ENCODE measurements at places on chromosomes 5 and 9.

DNA sequence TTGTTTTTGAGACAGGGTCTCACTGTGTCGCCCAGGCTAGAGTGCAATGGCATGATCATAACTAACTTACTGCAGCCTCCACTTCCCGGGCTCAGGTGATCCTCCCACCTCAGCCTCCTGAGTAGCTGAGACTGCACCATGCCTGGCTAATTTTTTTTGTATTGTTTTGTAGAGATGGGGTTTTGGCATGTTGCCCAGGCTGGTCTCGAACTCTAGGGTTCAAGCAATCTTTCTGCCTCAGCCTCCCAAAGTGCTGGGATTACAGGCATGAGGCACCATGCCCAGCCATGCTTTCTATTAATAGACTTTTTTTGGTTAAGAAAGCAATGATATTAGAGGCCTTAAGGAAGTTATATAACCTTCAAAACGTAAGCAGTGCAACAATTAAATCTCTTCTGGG is 23.3 kb downstream of the CLTA start:
- DNase-seq: no peak

GRCh38 chr5:56011835-56012234 is 17.1 kb upstream of the IL6ST start:
- no peak for DNase-seq

GRCh38 chr5:80255431-80255810 is 427 bp downstream of the SERINC5 start:
- no peak for DNase-seq

DNA sequence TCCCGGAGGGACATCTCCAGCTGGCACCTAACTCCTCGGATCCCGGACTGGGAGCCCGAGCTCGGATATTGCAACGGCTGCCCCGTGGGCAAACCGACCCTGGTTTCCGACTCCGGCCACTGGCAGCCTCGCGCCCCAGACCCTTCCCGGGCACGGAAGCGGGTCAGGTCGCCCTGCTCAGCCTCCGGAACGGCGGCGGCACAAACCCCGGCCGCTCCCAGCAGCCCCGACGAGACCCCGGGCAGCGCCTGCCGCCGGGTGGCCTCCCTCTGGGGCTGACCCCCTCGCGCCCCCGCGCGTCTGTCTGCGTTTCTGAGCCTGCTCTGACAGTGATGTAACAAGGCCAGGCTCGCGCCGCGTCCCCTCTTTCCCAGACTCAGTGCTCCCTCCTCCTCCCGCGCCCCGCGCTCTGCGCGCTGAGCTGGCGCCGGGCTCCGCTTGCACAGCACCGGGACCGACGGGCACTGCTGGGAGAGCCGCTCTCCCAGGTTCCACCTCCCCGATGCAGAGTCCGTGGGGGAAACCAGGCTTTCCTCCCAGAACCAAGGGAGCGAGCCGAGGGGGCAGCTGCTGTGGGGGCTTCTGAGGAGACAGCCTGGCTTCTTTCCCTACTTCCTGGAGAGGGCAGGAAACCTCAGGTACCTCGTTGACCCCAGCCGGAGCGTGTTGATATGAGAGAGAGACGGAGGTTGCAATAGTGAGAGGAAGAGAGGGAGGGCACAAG is at the start of gene TMEM215:
Gene TMEM215 (plus strand): TSS at position 373 of the 724 bp plus-strand sequence. CDS start 644 bp downstream, outside the sequence.
- DNase-seq: no peak

DNA sequence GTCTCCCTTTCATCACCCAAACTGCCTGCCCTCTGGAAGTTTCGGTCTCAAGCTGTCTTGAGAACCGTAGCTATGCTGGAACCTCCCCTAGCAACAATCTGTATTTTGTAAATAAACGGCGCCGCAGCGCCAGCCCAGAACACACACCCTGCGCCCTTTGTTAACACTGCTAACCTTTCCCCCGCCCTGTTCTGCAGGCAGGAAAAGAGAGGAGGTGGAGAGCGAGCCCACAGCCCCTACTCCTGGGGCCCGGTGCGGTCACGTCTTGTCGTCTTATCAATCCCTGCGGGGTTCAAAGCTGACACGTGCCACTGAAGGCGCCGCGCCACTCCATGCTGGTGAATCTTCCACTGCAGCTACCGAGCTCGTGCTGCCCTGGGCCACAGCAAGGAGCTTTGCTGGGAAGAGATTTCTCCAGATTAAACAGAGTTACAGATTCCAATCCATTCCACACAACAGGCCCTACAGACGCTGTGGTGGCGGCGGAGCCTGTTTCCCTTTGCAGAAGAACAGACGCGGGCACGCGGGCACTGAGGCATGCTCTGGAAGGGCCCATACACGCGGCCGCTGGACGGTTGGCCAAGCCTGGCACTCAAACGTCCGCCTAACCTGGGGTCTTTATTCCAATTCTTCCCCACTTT is 25.3 kb downstream of the ZDHHC11B start:
- DNase-seq: peak; percentile 15

- DNase-seq: no peak
These were observed 599 bp downstream of the LYRM7 start for GRCh38 chr5:131171276-131171810.

DNA sequence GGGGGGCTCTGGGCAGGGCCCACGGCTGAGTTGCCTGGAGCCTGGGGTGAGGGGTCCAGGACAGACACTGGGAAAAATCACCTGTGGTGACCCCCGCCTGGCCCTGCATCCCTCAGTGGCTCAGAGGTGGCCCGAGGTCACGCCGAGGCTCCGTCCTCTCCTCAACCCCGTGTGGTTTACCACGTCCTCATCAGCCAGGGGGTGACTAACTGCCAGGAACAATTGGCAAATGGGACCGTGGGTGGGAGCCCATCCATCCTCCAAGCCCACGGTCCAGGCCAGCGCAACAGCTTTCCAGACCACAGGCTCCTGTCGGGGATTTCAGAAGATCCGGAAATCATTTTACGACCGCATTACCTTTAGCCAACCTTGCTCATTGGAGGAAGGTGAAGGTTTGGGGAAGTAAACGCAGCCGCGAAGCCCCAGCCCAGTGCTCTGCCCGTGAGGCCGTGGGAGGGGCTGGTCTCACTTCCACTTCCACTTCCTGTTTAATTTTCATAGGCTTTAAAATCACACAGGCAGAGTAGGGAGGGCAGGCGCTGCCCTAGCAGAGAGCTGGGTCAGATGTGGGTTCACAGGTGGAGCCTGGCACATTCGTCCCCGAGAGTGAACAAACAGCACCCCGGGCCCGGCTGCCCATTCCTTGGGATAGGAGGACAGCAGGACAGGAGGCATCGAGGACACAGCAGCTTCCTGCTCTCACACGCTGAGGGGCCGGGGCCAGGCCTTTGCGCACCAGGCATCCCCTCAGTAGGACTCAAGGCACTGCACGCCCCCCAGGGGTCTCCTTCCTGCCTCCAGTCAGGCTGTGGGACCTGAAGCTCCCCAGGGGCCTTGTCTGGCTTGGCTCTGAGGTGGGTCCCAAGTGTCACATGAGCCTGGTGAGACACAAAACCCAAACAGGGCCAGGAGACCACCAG is 19.8 kb upstream of the SLC9A3 start:
- no peak for DNase-seq

- DNase-seq: no peak
These were observed 33.6 kb downstream of the TNFAIP8 start for GRCh38 chr5:119389288-119390030.

DNA sequence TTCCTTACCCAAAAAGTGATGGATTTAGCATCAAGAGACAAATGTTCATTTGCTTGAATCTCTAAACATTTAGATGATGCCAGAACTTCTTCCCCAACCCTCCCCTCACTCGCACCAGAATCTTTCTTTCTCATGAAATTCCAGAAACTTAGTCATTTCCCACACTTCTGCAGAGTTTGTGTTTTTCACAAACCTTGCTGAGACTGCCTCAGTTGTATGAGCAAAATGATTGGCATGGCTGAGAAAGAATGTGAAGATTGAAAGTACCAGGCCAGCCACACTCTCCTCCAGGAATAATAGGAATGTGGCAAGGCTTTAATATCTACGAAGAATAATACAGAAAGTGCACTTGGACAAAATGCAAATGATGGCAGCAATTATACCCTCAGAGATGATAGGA is 428.3 kb upstream of the CDH6 start:
- DNase-seq: no peak

DNA sequence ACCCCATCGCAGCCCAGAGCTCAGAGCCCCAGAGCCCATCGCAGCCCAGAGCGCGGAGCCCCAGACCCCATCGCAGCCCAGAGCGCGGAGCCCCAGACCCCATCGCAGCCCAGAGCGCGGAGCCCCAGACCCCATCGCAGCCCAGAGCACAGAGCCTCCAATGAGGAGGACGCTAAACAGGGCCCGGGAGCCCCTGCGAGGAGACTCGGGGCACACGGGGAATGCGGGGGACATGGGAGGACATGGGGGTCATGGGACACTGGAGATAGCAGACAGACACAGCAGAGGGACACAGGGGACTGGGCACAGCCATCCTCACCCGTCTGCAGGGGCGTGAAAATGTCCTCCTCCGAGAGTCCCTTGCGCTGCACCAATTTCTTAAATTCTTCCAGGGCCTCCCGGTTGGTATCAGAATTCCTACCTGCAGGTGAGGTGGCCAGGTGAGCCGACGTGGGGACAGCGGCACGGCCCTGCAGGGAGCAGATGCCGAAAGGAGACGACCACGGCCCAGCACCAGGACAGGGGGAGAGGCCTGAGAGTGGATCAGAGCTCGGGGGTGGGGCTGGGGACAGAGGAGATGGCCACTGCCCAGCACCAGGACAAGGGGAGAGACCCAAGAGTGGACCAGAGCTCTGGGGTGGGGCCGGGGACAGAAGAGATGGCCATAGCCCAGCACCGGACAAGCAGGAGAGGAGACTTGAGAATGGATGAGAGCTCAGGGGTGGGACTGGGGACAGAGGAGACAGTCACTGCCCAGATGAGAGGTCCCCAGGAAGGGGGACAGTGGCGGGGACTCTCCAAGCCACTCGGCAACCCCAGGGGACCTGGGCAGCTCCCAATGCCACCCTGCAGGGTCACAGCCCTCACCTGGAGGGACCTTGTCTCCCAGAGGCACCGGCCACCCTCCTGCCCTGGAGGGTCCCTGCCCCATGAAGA is 2.8 kb downstream of the OBP2B start:
- DNase-seq: no peak

DNA sequence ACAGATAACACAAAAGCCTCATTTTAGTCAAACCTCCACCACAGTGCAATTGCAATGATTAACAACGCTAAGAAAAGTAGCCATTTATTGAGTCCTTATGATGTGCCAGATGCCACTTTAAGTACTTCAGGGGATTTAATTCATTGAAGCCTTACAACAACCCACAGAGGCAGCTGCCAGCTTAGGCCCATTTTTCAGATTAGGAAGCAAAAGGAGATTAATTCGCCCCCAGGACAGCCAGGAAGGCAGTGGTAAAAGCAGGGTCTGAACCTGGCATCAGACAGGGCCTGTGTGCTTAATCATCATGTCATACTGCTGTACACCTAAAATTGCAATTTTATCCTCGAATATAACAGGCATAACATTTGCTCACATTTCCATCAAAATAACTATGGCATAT is 23.9 kb downstream of the MED27 start:
- DNase-seq: no peak

DNA sequence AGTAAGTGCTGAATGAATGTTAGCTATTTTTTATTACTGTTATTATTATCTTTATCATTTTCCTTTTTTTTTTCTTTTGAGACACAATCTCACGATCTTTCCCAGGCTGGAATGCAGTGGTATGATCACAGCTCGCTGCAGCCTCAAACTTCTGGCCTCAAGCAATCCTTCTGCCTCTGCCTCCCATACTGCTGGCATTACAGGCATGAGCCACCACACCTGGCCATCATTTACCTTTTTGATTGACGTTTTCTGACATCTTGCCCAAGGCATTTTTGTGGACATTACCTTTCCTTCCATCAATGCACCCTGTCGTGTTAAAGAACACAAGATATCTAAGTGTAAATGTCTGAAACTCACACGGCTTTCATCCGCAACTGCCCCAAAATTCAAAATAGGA is 138.2 kb downstream of the GAS1 start:
- no peak for DNase-seq

GRCh38 chr5:134073404-134073803 is 41.1 kb upstream of the TCF7 start:
- DNase-seq: no peak

- no peak for DNase-seq
These were observed 144.1 kb downstream of the SEC61B start for GRCh38 chr9:99366183-99366582.

- no peak for DNase-seq
These were observed 10.6 kb upstream of the KCNIP1 start for GRCh38 chr5:170493028-170493820.

GRCh38 chr5:33841891-33842290 is 49.9 kb downstream of the ADAMTS12 start:
- DNase-seq: no peak

GRCh38 chr5:61320860-61321259 is 11.2 kb upstream of the ZSWIM6 start:
- DNase-seq: no peak

DNA sequence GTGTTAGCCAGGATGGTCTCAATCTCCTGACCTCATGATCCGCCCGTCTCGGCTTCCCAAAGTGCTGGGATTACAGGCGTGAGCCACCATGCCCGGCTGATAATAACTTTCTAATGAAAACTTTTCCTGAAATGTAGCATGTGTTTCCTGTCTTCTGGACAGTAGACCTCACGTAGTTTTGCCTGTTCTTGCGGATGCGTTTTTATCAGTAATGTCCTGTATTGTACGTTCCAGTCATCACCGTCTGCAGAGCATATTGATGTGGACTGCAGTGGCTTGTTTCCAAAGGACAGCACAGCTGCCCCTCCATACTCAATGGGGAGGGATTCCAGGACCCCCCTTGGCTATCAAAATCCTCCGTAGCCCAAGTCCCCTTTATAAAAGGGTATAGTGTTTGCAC is 12.8 kb downstream of the EXOC3 start:
- DNase-seq: no peak

DNA sequence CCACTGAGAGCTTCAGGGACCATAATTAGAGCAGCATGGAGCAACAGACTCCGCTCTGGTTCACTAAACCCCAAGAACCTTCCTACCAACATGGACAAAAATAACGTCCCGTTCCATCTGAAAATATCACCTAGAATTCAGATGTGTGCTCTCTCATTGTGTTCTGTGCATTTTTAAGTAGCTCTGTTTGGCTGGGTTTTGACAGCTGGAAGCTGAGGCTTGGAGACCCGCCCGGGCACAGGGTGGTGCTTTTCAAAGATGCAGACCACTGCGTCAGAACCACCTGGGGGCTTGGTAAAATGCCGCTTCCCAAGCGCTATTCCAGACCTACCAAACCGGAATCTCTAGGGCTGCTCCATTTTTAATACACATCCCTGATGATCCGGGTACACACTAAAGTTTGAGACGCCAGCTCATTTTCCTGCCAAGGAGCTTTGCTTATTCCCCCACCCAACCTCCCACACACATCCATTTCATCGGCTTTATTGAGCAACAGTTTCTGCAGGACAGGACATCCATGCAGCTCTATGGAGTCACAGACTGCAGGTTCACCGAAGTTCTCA is 104.8 kb downstream of the GABBR2 start:
- DNase-seq: no peak

Measured in activated naive CD4-positive, alpha-beta T cell (primary cell).